ENCODE measurements at places on chromosomes 2 and 18.
A peak's percentile ranks its signal among the peaks of the same experiment; 100 is the strongest.

DNA sequence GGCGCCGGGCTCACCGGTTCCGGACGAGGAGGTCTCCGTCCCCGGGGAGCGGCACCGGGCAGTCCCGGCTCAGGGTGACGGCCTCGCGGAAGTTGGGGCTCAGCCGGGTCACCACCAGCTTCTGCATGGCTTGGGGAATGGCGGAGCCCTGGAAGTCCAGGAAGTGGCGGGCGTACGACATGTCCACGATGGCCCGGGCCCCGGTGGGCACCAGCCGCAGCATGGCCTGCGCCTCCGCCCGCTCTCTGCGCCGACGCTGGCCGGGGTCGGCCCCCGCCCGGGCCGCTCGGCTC is 157 bp downstream of the PTGR3 start:
- no peak for DNase-seq

GRCh38 chr2:46967990-46968647 is 52.5 kb upstream of the MCFD2 start:
- peak; percentile 95 for DNase-seq

DNA sequence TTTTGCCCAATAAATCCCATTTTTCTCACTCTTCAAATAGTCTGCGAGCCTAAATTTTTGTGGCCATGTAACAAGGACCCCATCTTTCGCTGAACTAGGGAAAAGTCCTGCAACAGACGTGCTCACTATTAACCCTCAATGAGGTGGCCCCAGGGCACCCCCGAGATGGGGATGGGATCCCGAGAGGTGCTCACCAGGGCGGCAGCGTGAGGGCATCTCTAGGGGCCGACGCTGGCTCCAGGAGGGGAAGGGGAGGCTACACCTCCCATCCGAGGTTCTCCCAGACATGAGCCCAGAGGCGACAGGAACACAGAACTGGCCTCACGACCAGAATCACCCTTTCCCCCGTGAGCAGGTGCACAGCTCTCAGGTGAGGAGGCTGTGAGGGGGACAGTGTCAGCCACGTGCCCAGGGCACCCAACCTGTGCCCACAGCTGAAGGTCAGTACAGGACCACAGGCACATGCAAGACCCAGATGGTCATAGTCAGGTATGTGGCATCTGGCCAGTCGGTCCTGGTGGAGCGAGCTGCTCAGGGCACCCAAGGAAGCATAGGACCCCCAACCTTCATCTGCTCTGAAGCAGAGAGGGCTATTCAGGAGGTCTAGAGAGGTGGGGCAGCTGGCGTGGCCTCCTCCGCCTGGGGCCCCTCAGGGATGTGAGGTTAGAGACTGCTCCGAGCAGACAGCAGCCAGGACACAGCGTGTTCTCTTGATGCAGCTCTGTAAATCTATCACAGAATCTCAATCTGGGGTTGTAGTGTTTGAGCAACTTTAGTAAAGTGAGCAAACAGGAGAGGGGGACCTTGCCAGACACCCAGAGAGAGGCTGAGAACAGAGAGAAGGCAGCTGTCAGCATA is 62.8 kb downstream of the PXDN start:
- no peak for DNase-seq

DNA sequence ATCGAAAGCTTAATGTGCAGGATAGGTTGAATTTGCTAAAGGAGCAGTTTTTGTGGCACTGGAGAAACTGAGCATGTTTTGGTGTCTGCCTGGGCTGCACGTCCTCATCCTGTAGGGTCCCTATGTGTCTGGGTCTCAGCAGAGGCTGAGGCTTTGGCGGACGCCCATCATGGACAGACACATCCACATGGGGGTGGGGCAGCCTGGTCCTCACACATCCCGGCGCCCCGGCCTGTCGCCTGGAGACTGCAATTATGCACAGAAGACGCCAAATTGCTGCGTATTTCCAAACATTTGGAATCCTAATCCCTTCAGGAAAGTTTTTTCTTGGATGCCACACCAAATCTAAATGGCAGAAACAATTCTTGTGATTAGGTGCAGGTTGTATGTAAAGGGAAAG is 128.2 kb upstream of the TWIST2 start:
- no peak for DNase-seq

DNA sequence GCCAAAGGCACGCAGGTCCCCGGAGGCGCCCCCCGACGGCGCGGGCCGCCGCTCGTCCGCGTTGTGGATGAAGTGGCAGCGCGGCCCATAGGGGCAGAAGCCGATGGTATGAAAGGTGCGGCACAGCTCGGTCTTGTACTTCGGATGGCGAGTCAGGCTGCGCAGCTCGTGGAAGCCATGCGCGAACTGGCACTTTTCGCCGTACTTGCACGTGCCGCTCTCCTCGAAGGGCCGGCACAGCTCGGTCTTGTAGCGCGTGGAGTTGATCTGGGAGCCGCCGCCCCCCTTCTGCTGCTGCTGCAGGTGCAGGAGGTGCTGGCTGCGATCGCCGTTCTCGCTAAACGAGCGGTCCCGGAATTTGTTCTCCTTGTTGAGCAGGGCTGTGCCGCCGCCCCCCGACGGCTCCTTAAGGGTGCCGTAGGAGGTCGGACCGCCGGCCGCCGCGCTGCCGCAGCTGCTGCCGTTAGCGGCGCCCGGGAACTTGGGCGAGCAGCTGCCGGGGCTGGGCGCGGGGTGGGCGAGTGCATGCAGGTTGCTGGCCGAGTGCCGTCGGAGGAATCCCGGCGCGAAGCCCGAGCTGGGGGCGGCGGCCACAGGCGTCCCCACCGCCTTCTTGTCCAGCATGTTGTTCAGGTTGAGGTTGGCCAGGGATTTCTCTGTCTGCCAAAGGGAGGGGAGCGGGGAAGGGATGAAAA is 1.2 kb downstream of the ZFP36L2 start:
- DNase-seq, result peak; percentile 85

GRCh38 chr2:165847001-165847400 is 53.0 kb upstream of the GALNT3 start:
- DNase-seq, result no peak

- DNase-seq, result no peak
These were observed 148.4 kb downstream of the DOCK10 start for GRCh38 chr2:224893848-224894247.

DNA sequence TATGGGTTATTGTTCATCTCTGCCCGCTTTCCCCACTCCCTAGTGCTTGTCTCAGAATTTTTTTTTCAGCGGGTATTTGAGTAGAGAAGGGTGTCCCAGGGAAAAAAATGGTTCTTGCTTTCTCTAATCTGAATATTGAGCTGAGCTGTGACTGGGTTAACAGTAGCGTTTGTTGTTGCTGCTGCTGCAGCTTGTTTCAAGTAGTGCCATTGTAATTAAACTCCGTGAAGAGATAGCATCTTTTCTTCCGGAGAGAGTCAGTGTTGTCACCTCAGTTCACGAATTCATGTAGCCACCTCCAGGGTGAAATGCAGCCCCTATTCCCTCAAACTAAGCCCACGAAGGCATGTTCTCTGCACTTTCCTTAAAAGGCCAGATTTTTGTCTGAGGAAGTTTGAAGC is 1.5 kb upstream of the AAK1 start:
- no peak for DNase-seq

DNA sequence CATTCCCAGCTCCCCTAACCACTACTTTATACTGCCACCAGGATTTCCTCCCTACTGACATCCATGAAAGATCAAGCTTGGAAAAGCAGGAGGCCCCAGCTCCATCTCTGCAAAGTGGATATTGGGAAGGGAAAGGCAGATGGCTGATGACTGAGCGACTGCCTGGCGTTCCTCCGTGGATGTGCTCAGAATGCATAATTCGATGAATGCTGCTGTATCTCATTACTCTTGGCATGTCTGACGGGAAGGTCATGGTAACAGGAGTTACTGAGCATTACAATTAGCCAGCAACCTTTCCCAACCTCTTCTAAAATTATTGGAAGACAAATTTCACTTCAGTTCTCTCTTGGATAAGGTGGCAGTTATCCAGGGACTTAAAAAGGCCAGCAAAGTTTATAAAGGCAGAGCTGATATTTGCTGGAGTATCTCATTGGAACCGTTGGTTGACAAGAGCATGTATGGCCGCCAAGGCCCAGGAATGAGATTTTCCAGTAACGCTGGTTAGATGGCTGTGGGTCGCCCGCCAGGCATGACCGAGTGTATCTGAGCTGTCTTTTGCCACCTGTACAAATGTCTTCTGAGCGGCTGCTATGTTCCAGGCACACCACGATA is 34.5 kb downstream of the KCNE4 start:
- DNase-seq, result no peak

DNA sequence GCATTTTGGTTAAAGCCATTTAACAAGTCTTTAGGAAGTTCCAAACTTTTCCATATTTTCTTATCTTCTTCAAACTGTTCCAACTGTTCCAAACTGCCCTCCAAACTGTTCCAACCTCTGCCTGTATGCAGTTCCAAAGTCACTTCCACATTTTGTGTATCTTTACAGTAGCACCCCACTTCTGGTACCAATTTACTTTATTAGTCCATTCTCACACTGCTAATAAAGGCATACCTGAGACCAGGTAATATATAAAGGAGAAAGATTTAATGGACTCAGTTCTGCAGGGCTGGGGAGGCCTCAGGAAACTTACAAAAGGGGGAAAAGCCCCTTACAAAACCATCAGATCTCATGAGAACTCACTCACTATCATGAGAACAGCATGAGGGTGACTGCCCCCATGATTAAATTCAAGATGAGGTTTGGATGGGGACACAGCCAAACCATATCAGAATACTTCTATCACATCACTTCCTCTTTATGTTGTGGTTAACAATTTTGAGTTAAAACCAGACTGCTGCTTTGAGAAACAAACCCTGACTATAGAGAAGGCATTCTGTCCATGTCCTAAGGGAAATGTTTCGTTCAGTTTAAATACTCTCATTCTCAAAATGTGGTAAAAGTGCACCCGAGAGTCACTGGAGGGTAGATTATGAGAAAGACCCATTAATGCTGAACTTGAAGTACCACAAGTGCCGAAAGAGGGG is 11.0 kb downstream of the IL18R1 start:
- no peak for DNase-seq

GRCh38 chr2:59684116-59684770 is 869.2 kb downstream of the BCL11A start:
- no peak for DNase-seq

- no peak for DNase-seq
These were observed 47.2 kb downstream of the PRKRA start for GRCh38 chr2:178403671-178404306.

- no peak for DNase-seq
These were observed 68.0 kb downstream of the FAM124B start for GRCh38 chr2:224333726-224334482.

- no peak for DNase-seq
These were observed 365.0 kb upstream of the CELF4 start for GRCh38 chr18:37930640-37931039.

- DNase-seq, result no peak
These were observed 353.0 kb upstream of the PIK3C3 start for GRCh38 chr18:41602034-41602433.

DNA sequence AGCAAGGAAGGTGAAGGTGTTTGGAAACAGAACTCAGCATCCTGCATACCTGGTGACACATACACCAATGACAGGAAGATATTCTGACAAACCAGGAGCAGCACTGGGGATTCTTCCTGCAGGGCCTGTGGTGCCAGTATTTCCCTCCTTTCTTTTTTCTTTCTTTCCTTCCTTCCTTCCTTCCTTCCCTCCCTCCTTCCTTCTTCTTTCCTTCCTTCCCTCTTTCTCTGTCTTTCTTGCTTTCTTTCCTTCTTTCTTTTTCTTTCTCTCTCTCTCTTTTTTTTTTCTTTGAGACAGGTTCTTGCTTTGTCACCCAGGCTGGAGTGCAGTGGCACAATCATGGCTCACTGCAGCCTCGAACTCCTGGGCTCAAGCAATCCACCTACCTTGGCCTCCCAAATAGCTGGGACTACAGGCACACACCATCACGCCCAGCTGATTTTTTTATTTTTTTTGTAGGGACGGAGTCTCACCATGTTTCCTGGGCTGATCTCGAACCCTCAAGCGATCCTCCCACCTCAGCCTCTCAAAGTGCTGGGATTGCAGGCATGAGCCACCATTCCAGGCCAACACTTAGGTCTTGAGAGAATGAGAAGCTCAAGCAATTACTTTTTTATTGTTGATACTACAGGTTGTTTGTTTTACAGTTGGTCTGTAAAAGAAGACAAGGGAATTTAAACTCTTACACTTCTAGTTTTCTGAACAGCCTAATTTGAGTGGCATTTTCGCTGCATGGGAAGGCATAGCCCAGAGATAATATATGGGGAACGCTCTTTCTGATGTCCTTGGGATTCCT is 54.7 kb upstream of the GATA6 start:
- DNase-seq, result no peak

GRCh38 chr2:59770651-59771050 is 782.8 kb downstream of the BCL11A start:
- no peak for DNase-seq

GRCh38 chr2:71101656-71102055 is 28.4 kb downstream of the MCEE start:
- DNase-seq, result peak; percentile 83

- DNase-seq, result no peak
These were observed 191.0 kb downstream of the ARL4C start for GRCh38 chr2:234305846-234306245.

DNA sequence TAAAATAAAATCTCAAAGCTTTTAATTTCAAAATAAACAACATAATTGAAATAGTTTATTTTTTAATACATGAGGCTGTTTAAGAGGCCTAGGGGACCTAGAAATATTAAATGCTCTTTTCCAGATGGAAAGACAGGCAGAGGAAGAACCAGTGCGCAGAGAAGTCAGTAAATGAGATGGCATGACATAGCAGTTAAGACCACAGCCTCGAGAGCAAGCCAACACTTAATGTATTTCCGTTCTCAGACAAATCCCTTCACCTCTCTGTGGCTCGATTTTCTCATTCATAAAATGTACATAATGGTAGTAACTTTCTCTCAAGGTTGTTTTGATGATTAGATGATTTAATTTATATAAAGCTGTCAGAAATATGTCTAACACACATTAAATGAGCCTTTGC is 405.1 kb upstream of the CWC22 start:
- no peak for DNase-seq

DNA sequence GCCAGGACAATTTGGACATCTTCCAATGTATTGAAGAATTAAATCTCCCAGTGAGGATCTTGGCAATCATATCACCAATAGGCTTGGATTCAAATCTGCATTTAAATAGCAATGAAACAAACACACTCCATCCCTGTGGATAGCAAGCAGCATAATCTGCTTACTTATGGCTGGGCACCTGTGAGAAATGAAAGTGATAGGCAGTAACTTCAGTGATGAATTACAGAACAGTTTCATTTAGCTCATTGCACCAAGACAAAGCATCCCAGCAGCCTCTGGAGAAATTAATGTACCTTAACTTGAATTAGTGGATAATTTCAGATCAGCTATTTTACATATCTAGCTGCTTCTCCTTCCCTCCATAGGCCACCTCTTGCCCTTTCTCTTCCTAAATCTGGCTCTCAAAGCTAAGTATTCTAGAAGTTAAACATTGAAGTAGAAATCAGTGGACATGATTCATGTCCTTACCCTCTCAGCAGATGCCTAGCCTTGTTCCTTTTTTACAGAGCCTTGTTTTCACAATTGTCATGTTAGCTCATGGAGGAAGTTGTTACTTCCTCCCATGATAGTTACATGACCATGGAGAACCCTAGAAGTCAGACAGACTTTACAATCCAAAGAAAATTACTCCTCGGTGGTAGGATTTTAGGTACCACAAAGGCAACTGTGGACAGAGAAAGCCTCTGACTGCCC is 88.5 kb upstream of the TACR1 start:
- DNase-seq, result no peak
